ENCODE measurements at places on chromosomes 12 and 14. TPM values are rescaled to one million over a fixed set of nuclear protein-coding genes. Genes with fewer than 3 reads are reported as not detected.

Gene TMEM179
- not detected for total RNA-seq

Gene IRF9
- total RNA-seq = 55.5 TPM

Gene PTHLH
- not detected for total RNA-seq

Gene TBK1
- 50.6 TPM for total RNA-seq

Gene DPF3
- 2.9 TPM for total RNA-seq

Gene IL31
- total RNA-seq = not detected

Gene KRT1
- not detected for total RNA-seq

Gene CPM
- 2.2 TPM for total RNA-seq

Gene MSRB3
- total RNA-seq = 40.0 TPM

Data from dermis blood vessel endothelial cell (primary cell).